Stimulated activated CD8-positive, alpha-beta memory T cell treated with anti-CD3 and anti-CD28 coated beads, Interleukin-7, amount 100 ng/mL, for 4 hours (primary cell): ENCODE measurements at places on chromosomes 7 and 10.

DNA sequence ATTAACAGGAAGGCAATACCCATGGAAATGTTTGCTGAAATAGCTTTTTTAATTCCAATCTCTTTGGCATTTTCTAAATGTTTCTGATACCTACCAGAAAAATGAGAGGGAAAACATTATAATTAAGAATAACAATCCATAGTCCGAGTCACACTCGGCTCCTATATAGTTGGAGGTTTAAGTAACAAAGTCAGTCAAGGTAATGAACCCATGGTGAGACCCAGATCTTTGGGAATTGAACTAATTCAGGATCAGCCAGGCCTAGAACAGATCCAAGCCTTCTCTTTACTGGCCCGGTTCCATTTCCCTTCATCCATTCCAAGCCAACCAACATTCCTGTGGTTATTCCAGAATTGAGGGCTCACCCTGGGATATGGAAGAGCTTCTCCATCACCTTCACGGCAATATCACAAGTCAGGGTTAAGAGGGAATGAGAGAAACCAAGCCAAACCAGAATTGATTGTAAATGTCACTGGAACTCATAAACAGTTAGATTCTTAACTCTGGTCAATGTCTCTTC, 28.3 kb downstream of the ABCB4 start:
- no peak for DNase-seq

DNA sequence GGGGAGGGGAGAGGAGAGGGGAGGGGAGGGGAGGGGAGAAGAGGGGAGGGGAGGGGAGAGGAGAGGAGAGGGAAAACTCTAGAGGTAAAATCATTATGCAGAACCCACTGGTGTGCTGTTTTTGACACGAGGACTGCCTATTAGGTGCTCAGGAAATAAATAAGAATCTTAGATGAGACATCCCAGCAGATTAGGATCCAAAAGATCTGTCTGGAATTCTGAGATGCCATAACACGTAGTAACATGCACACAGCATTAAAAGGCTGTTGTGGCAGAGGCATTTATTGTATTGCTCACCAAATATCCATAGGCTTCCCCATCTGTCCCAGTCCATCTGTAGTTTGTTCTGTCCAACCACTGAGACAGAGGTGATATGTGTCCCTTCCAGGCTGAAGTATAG, 40.8 kb upstream of the KMT2E start:
- DNase-seq: no peak

GRCh38 chr7:157272351-157273207, 64.2 kb upstream of the DNAJB6 start:
- DNase-seq: no peak

- DNase-seq: no peak
Observed at GRCh38 chr10:28733647-28734046, 56.3 kb downstream of the BAMBI start.

DNA sequence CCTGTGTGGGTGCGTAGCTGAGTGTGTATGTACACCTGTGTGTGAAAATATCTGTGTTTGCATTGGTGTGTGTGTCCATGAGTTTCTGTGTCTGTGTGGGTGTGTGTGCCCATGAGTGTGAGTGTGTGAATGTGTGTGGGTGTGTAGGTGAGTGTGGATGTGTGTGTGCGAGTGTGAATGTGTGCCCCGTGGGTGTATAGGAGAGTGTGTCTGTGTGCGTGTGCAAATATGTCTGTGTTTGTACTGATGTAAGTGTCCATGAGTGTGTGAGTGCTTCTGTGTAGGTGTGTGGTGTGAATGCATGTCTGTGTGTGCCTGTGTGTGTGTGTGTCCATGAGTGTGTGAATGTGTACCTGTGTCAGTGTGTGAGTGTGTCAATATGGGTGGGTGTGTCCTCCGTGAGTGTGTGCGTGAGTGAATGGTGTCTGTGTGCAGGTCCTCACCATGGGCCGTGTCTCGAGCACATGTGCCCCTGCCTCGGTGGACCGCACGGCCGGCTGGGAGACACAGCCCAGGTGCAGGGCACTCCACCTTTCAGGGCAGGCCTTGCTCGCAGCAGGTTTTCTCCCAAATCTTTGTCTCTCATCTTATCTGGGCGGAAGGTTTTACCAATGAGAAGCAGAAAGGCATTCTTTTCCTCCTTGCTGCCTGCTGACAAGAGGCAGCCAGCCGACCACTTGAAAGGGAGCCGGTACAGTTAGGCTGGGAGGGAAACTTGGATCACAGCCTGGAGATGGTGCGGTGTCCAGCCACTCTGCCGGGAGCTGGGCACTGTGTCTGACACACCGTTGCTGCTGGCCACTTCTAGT, 107.1 kb upstream of the FAM20C start:
- no peak for DNase-seq
